Right renal pelvis (tissue), 4 donors: ENCODE measurements at places on chromosomes 3 and 15.

DNA sequence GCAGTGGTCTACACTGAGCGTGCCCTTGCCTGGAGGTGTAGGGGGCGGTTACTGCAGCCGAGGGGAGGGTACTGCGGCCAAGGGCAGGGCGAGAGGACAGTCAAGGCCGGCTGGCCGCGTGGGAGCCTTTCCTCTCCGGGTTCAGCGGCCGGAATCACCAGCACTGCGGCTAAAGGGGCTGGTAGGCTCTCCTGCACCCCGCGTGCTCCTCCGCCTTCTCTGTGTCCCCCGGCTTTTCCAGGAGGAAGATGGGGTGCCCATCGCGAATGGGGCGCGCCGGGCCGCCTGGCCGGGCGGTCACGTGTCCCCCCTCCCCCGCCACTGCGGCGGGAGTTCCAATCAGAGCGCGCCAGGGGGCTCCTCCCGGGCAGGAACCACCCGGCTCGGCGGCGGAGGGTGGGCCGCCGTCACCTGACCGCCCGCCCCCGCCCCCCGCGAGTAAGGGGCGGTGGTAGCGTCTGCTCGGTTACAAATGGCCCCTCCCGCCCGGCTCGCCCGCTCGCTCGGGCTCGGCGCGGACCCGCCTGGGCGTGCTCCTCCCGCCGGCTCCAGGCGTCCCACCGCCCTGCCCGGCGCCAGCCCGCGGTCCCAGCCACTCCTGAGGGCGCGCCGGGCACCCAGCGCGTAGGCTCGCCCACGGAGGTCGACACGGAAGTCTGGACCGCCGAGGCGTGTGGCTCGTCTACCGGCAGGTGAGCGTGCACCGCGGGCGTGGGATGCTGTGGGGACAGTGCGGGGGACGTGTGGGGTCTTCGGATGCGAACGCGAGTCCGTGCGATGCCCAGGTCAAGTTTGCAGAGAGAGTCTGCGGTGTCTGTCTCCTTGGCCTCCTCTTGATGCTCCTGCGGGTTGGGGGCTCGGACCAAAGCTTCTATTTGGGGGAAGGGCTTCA, 242.6 kb upstream of the TOPAZ1 start:
- DNase-seq: no peak

- no peak for DNase-seq
These were observed 212.1 kb downstream of the P3H2 start for GRCh38 chr3:189908646-189909045.

- peak; percentile 58 for DNase-seq
These were observed 790 bp downstream of the DUT start for GRCh38 chr15:48331796-48332641.

GRCh38 chr3:53155760-53156159, 5.2 kb upstream of the PRKCD start:
- DNase-seq: no peak

DNA sequence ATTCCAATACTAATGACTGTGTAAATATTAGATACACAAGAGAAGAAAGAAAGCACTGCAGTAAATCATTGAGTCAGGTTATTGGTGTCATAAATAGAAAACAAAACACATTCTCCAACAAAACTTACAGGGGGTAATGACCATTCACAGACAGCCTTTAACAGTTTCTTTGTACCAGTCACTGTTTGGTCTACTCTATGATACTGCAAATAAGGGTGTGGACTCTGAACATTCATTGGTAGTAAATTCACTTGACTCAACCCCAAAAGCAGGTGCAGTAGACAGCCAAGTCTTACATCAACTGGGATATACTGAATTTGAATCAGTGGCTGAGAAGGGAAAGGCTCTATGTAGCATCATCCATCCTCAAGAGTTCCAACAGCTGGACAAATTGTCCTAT, 463.5 kb downstream of the FOXP1 start:
- no peak for DNase-seq

DNA sequence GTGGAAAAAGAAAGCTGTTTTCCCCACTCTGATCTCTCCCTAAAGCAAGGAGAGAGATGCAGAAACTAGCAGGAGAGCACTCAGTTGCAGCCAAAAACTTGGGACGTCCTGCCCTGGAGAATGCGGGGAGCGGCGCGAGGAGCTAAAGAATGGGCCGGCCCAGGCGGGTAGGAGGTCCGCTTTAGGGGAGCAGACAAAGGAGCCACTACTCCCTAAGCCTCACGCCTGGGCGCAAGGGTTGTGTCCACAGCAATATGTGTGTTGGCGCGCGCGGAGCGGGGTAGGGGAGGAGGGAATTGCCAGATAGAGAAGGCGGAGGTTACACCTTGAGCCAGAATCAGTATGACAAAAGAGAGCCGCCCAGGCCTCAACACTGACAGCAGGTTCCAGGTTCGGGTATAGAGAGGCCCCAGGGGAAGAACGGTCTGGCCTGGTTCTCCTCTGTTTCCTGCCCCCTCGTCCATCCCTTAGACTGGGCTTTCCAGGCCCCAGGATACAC, 2.9 kb downstream of the WNT5A start:
- no peak for DNase-seq

GRCh38 chr15:80072285-80072994, 13.0 kb downstream of the ZFAND6 start:
- DNase-seq: peak; percentile 52
